ENCODE measurements at places on chromosomes 7 and 10. TPM values are rescaled to one million over a fixed set of nuclear protein-coding genes. Genes with fewer than 3 reads are reported as not detected.

DMBT1 gene
- under 0.01 TPM for total RNA-seq

MYO3A gene
- total RNA-seq = 2.2 TPM

ADGRA1 gene
- total RNA-seq = 3.9 TPM

TACC2 gene
- 25.3 TPM for total RNA-seq

PLOD3 gene
- 9.6 TPM for total RNA-seq

GIMAP4 gene
- 4.7 TPM for total RNA-seq

TRPV6 gene
- total RNA-seq = under 0.01 TPM

PNLIPRP2 gene
- not detected for total RNA-seq

COL13A1 gene
- total RNA-seq = 2.7 TPM

ZNF655 gene
- total RNA-seq = 58.8 TPM

UNC5B gene
- total RNA-seq = 4.2 TPM
